ENCODE measurements at places on chromosomes 5 and 9.

DNA sequence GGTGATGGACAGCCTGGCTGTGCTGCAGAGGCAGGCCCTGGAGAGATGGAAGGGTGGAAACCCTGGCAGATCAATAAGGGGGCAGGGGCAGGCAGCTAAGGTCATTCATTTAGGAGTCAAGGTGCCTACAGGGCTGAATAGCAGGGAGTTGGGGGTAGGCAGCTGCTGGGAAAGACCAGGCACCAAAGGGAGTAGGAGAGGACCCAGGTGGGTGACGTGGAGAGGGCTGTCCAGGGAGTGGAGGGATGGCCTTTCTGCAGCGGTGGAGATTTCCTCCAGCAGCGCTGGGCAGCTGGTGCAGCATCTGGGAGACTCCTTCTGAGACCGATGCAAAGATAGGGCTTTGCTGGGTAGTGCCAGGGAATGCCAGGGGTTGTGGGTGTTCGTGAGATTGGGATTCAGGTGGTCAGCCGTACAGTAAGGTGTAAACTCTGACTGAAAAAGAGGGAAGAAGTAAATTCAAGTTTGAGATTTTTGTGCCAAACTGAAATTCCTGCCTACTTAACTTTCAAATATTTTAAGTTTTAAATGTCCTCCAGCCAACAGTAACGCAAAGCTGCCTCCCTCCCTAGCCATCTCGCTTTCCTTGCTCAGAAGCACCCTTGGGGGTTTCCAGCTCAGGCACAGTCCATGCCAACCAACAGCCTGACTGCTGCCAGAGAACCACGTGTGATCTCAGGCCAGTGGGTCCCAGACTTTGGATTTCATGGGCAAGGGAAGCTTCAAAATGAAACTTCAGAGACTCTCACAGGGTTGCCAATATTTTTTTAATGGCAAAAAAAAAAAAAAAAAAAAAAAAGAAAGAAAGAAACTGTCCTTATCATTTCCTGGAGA, 18.6 kb upstream of the ANGPTL2 start:
- no peak for DNase-seq

DNA sequence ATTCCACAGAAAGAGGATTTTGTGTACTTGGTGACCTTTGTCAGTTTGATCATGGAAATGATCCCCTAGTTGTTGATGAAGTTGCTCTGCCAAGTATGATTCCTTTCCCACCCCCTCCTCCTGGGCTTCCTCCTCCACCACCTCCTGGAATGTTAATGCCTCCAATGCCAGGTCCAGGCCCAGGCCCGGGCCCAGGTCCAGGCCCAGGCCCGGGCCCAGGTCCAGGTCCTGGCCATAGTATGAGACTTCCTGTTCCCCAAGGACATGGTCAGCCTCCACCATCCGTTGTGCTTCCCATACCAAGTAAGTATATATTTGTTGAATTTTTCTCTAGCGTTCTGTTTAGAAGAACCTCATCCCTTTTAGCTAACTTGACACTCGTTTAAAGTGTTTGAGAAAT, 30.0 kb downstream of the RBM27 start:
- no peak for DNase-seq

DNA sequence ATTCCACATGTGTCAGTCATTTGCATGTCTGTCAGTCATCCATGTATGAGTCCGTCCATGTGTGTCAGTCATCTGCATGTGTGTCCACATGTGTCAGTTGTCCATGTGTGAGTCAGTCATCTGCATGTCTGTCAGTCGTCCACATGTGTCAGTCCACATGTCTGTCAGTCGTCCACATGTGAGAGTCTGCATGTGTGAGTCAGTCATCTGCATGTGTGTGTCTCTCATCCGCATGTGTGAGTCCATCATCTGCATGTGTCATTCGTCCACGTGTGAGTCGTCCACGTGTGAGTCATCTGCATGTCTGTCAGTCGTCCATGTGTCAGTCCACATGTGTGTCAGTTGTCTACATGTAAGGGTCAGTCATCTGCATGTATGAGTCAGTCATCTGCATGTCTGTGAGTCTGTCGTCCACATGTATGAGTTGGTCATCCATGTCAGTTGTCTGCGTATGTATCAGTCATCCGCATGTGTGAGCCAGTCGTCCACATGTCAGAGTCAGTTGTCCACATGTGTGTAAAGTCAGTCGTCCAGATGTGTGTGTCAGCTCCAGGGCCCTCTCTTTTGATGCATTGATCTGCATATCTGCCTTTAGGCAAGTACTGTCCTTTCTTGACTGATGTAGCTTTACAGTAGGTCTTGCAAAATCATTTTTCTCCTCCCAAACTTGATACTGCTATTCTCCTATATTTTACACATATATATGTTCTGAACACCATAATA, 72.5 kb upstream of the CACNA1B start:
- no peak for DNase-seq

DNA sequence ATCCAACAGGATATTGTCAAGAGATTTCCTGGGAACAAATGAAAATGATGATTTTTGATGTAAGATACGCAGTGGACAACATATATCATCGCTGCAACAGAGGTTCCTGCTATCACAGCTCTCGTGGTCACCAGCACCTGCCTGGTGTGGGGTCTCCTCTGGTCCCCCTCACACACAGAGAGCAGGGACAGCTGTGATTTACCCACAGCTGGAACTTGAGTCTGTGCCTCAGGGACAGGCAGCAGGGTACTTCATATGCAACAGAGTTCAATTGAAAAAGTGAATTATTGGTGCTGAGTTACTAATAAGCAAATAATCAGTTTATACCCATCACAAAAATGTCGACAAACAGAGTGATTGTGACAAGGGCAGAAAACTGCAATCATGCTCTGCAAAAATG, 93.4 kb downstream of the LMX1B start:
- DNase-seq, result no peak

DNA sequence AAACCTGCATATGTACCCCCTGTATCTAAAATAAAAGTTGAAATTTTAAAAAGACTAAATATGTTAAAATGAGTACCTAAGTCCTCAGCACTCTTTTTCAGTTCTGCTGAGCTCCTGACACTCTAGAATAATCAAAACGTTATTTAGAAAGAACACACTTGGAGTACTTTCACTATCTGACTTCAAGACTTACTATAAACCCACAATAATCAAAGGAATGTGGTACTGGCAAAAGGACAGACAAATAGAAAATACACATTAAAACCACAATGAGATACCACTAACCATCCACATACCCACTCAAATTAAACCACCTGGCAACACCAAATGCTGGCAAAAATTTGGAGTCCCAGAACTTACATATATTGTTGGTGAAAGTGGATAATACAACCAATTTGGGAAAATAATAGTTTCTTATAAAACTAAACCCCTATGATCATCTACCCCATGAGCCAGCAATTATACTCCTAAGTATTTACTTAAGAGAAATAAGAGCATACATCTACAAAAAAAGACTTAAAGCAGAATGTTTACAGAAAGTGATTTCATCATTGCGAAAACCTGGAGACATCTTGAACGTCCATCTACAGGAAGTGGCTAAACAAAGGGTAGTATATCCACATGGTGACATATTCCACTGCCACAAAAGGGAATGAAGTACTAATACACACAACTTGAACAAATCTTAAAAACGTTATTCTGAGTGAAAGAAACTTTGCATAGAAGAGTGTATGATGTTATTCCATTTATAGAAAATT, 12.8 kb upstream of the PRSS3 start:
- no peak for DNase-seq

DNA sequence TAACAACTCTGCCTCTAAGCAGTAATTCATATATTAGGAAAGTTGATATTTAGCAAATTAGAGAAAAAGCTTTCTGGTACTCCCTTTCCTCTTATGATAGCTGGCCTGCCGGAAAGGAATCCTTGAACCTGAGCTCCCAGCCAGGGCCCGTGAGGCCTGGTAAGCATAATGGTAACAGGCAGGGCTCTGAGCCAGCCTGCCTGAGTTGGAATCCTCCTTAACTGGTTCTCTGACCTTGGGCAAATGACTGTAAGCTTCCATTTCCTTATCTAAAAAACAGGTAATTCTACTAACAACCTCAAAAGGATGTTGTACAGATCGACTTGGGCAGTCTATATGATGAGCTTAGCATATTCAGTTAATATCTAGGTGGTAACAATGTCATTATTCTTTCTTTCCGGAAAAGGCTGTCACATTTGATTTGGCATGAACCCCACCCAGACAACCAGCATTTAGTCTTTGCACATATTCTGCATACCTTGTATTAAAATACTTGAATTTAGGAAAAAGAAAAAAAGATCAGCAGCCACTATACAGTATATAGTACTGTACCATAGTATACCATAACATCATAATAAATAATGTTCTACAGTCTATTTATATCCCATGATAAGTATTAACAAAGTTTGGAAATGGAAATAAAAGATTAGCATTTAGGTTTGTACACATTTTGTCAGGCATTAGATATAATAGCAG, 55.7 kb upstream of the MAP3K1 start:
- no peak for DNase-seq

GRCh38 chr5:178869577-178869976, 9.8 kb downstream of the ZNF354B start:
- DNase-seq, result no peak

GRCh38 chr9:70405808-70406433, 8.5 kb downstream of the KLF9 start:
- DNase-seq, result no peak

- DNase-seq, result no peak
Measured at GRCh38 chr9:134689321-134690181, 47.9 kb downstream of the COL5A1 start.

Measured in stimulated activated CD8-positive, alpha-beta memory T cell treated with anti-CD3 and anti-CD28 coated beads, Interleukin-4, amount 100 ng/mL, for 4 hours (primary cell).